ENCODE measurements at places on chromosomes 1 and 21.

- DNase-seq = no peak
Observed at GRCh38 chr1:152520561-152521090, 6.3 kb downstream of the CRCT1 start.

GRCh38 chr1:202649553-202650392 is 60.5 kb downstream of the SYT2 start:
- DNase-seq = no peak

DNA sequence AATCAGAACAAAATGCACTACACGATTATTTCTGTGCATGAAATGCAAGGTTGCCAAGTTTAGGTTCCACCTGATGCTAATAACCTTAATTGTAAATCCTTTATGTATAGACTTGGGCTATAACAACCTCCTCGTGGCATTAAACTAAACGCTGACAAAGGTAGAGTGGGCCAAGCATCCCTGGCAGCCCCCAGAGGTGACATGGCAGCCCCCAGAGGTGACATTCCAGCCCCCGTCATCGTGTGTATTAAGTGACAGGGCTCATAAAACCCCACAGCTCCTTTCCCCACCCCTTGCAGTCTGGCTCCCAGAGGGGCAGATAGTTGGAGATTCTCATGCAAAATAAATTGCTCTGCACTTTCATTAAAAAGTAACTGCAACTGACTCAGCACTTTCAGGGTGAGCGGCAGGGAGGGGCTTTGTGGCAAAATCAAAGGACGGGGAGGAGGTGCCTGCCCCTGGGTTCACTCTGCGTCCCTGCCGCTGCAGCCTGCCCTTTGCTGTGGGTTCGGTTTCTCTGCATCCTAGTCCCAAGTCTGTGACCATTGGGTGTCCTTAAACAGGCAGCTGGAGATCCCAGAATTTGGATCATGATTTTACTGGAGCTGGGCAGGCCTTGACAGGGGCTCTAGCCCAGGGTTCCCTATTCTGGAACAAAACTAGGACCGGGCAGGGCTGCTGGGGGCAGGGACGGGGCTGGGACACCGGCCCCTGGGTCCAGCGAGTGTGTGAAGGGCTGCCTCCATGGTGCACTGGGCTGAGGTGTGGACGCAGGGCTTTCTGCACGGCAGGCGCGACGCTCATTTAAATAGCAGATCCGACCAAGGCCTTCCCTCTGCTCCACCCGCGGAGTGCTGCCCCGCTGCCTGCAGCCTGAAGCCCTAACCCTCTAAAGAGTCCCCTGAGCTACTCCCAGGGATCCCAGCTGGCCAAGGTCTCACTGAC is 234.9 kb upstream of the VAMP3 start:
- no peak for DNase-seq

- DNase-seq = no peak
Observed at GRCh38 chr1:46492871-46493270, 3.2 kb downstream of the DMBX1 start.

DNA sequence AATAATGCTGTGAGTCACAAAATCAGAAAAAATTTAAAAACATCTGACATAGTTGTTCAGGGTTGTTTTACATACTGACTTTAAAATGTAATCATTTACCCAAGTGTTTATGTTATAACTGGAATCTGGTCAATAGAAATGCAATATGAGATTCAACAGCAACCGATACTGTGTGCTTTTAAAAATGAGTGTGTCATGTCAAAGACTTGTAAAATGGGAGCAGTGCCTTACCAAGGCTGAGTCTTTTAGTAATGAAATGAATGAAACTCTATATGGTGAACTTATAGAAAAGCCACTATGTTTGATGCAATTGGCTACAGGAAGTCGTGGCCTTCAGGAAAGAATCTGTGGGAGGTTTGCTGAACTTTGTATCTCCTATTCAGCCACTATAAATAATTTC is 570.2 kb downstream of the DPYD start:
- DNase-seq = no peak

DNA sequence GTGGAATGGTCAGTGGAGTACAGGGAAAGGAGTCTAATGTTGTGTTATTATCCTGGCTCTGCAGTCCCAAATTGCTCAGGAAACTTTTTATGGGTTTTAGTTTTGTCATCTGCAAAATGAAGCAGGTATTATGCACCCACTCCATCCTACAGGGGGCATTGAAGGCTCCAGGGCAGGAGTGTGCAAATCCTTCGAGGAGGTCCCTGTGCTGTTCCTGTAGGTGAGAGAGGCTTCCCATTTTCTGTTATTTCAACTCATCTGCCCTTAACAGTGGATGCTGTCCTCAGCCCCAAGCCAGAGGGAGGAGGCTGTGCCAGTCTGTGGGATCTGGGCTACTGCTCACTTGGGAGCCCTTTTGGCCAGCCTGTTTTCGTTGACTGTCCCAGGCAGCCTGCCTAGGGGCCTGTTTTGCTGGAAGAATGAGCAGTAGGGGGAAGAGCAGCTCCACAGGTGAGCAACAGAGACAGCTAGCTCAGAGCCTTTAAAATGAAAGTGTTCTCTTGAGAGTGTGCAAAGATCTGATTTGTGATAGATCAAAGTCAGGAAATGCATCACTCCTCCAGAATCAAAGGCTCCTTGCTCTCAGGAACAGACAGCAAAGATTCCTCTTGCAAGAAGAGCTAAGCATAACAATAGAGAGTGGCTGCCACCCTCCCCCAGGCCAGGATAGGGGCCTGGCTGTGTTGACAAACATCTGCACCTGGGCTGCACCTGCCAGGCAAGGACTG is 317.6 kb upstream of the PROX1 start:
- no peak for DNase-seq

DNA sequence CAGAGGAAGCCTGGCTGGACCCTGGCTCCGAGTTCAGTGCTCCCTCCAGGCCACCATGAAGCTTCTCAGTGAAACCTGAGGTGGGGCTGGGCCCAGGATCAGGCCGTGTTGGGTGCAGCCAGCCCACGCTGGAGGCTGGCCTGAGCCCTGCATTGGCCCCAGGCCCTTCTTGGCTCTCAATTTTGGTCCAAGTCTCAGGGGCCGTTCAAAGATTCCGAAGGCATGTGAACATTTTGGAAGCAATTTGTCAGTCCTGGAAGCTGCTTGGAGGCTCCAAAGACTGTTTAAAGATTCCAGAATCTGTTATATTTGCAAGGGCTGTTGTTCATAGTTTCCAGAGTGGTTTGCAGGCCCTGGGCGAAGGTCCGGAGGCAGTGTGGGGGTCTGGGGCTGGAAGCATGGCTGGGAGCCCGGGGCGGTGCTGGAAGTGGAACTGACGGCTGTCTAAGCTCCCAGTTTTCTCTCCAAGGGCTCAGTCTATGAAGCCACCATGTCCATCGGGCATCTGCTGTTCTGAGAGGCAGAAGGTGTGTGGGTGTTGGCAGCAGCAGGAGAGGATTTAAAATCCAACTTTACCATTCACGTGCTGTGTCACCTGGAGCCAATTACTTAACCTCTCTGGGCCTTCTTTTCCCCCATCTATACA is 104.9 kb downstream of the EPHB2 start:
- DNase-seq = no peak

DNA sequence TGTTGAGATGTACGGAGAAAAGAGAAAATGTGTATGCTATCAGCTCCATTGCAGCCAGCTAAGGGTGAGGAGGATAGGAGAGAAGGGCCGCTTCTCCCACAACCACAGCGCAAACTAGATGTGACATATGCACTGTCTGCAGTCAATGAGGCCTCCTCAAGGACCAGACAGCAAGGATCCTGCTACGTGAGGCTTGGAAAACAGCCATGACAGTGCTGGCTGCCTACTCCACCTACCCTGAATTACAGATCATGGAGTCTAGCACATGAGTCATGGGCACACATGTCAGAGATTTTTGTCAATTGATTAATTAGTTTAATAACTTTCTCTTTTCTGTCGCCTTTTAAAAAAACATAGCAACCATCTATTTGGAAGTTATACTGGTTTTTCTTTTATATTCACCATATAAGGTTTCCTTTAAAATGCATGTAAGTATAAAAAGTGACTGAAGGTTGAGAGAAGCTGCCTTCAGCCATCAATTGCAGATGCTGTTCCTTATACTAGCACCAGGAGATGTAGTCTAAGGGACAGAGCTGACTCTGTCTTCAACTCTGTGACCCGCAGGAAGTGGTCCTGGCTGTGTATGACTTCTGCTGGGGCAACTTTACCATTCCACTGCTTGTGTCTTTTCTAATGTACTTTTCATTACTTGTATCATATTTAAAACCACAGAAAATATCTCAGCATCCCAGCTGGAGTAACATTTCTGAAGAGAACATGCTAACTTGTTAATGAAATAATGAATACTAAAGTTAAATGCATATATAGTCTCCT is 3.1 kb downstream of the VPS26C start:
- DNase-seq = no peak

DNA sequence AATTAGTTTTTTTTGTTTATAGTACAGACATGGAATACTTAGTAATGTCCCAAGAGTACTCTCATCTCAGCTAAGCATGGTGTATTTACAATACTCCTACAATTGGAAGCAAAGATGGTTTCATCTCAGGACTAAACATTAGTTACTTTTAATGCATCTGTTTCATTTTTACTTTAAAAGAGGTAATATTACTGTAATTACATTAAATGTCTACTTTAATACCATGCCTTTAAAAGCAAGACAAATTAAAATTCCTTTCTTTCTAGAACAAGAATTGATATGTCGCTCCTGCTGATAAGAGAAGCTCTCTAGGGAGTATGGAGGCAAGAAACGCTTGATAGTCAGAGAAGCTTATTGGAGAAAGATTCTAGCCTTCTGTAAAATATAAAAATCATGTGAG is 284.9 kb upstream of the ADAMTS5 start:
- no peak for DNase-seq

- no peak for DNase-seq
Observed at GRCh38 chr1:119600976-119601375, 47.1 kb downstream of the ZNF697 start.

GRCh38 chr1:107181253-107181969 is 40.6 kb downstream of the NTNG1 start:
- DNase-seq = no peak

DNA sequence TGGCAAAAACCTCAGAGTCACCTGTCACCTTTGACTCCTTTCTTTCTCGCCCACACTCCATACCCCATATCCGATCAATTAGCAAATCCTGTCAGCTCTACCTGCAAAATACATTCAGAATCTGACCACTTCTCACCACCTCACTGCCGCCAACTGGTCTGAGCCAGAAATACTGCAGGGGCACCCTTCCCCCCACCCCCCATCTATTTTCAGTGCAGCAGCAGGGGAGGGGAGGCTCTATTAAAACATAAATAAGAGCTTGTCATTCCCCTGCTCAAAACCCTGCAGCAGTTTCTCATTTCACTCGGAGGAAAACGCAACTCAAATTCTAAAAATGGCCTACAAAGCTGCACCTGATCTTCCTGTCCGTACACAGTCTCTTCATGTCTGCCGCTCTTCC is 3.9 kb downstream of the PKLR start:
- no peak for DNase-seq

DNA sequence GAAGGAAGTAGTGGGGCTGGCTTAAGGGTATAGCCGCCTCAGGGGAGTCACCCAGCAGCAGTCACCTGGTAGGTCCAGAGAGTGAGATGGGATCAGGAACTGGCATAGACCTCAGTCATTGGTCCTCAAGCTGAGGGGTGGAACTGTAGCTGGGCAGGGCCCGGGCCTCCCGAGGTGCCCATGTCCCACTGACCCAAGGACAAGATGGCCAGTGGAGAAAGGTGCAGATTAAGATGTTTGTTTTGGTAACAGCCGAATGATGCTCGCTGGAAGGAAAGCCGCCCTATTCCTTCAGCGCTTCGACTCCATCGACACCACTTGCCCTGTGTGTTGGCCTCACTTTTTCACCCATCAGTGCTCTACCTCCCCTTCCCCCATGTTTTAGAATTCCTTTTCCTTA is 16.4 kb downstream of the COL9A2 start:
- no peak for DNase-seq

GRCh38 chr1:30662291-30662840 is 61.0 kb downstream of the MATN1 start:
- DNase-seq = no peak

DNA sequence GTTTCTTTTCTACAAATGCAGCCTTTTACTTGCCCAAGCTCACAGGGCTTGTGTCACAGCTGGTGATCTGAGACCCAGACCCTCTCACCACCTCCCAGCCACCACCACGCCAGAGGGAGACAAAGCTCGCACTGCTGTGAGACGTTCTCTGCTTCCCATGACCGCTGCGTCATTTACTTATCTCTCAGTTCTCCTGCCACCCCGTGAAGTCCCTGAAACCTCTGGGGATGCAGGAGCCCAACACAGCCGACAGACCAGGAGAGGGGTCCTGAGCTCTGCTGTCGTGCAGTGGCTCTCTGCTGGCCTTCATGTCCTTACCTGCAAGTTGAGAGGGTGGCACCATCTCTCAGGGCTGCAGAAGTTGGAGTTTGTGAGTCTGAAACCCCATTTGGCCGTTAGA is 77.7 kb downstream of the SLC16A1 start:
- no peak for DNase-seq

DNA sequence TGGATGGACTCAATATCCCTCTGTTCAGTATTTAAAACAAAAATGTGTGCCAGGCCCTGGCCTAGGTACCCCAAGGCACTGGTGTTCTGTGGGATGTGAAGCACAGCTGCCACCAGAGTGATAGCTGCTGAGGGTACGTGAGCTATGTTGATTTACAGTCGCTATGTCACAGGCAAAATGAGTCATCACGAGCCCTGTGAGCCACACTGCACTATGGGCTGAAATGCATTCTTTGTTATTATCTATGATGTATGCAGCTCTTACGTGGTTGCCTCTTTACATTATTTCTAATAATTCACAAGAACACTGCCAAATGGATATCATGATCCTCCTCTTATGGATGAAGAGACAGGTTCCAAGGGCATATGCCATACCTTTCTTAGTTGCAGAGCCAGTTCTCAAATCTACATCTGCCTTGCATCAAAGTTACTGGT is 2.1 kb downstream of the TEX38 start:
- no peak for DNase-seq

DNA sequence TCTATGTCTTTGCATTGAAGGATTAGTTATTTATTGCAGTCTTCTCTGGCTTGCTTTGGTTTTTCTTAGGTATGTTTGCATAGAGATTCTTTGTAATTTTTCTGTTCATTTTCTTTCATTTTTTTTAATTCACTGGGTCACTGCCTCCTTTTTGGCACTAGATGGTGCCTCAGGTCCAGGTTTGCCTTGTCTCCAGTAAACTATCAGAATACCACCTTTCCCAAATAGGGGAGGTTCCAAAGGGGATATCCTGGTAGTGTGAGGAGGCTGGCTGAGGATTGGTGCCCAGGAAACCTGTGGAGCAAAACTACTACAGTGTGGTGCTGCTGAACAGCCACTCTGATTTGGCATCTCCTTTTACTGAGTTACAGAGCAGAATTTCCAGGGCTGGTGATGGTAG is 257.1 kb downstream of the KCTD3 start:
- DNase-seq = no peak
